Spinal cord (tissue), 10 donors: ENCODE measurements at places on chromosomes 3 and 15.

GRCh38 chr3:42660131-42660715 lies 6.7 kb downstream of the ZBTB47 start:
- no peak for DNase-seq
- H3K4me3 ChIP-seq, result no peak overlapping the region
- peaks cover 50% of the 10 kb centered on the region for H3K4me1 ChIP-seq
- peaks cover 89% of the 10 kb centered on the region for H3K36me3 ChIP-seq
- H3K27ac ChIP-seq, result no peak overlapping the region

DNA sequence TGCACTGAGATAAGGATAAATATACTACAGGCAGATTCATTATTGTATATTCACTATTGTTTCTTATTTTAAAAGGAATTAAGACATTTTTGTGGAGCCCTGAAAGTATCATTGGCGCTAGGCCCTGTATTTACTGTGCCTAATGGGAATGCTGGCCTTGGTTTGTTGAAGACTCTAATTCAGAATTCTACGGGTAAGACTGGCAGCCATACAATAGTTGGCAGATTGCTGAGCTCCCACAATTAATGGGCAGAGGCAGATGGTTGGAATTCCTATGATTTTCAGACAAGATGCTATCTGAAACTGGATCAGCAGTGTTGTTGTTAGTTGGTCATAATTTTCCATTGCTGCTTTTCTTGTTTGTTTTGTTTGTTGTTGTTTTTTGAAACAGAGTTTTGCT lies 14.7 kb downstream of the PGBD4 start:
- H3K4me1 ChIP-seq, result no peaks in the 10 kb centered on the region
- H3K36me3 ChIP-seq, result no peaks in the 10 kb centered on the region
- H3K4me3 ChIP-seq, result no peak overlapping the region
- no peak overlapping the region for H3K27ac ChIP-seq
- no peak for DNase-seq
- no peaks in the 10 kb centered on the region for H3K27me3 ChIP-seq

DNA sequence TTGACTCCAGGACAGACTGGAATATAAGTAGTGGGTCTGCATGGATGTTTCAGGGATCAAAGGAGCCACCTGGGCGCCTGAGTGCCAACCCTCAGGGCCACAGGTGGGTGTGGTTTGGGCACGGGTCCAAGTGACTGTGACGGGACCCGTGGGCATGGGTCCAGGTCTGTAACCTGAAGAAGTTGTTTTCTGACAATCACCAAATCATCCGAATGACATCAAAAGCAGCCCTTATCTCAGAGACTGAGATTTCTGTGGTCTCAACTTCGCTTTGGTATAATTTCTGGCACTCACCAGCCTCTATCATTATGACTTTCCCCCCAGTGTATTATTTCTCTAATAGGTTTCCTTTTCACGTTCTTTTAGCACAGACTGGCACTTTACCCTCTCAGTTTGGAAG lies 24.4 kb downstream of the RLBP1 start:
- peaks cover 34% of the 10 kb centered on the region for H3K36me3 ChIP-seq
- peaks cover 47% of the 10 kb centered on the region for H3K4me1 ChIP-seq
- no peaks in the 10 kb centered on the region for H3K27me3 ChIP-seq
- H3K27ac ChIP-seq, result peak overlapping the region; percentile 98
- no peak overlapping the region for H3K4me3 ChIP-seq

GRCh38 chr3:57093971-57094535 lies 33.6 kb downstream of the SPATA12 start:
- H3K27ac ChIP-seq, result peak overlapping the region; percentile 34
- peaks cover 22% of the 10 kb centered on the region for H3K36me3 ChIP-seq
- no peaks in the 10 kb centered on the region for H3K27me3 ChIP-seq

GRCh38 chr3:106197532-106198194 lies 328.9 kb upstream of the CBLB start:
- no peaks in the 10 kb centered on the region for H3K27me3 ChIP-seq
- H3K36me3 ChIP-seq, result no peaks in the 10 kb centered on the region
- no peak overlapping the region for H3K27ac ChIP-seq
- DNase-seq, result no peak

DNA sequence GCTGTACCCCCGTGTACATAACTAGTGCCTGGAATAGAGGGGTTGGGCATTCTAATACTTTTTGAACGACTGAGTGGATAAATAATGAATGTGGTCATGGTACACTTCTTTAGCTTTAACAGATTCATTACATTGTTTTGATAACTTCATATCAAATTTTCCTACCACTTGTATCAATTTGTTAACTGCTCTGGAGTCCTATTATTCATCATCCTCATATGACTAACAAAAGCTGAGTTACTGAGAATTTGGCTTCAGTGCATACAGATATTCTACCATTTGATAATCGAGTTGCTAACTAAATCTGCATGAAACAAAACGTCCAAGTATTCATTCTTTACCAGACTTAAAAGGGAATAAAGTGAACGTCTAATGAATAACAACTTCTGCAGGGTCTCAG lies 31.7 kb downstream of the FRMD5 start:
- no peaks in the 10 kb centered on the region for H3K27me3 ChIP-seq
- H3K4me1 ChIP-seq, result no peaks in the 10 kb centered on the region
- no peak overlapping the region for H3K4me3 ChIP-seq
- no peak overlapping the region for H3K27ac ChIP-seq
- H3K36me3 ChIP-seq, result no peaks in the 10 kb centered on the region

DNA sequence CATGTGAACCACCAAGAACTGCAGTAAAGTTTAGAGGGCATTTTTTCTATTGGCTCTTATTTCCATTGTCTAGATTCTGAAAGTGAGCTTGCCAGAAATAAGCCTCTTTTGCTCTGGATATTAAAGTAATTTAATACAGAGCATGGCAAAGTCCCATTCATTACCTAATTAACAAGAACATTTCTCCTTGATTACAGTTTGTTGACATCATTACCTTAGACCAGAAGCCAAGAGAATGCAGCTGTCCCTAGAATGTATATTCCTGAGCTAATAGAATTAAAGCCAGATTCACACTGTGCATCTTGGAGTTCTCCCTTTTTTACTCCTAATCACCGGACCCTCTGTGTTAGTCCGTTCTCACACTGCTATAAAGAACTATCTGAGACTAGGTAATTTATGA lies 46.4 kb upstream of the TM4SF4 start:
- no peak overlapping the region for H3K4me3 ChIP-seq
- H3K36me3 ChIP-seq, result no peaks in the 10 kb centered on the region
- no peak for DNase-seq
- no peak overlapping the region for H3K27ac ChIP-seq
- no peaks in the 10 kb centered on the region for H3K4me1 ChIP-seq
- H3K27me3 ChIP-seq, result no peaks in the 10 kb centered on the region

- no peak for DNase-seq
- H3K4me1 ChIP-seq, result no peaks in the 10 kb centered on the region
- H3K4me3 ChIP-seq, result no peak overlapping the region
Observed at GRCh38 chr3:169007145-169007544, 656.4 kb downstream of the MECOM start.

DNA sequence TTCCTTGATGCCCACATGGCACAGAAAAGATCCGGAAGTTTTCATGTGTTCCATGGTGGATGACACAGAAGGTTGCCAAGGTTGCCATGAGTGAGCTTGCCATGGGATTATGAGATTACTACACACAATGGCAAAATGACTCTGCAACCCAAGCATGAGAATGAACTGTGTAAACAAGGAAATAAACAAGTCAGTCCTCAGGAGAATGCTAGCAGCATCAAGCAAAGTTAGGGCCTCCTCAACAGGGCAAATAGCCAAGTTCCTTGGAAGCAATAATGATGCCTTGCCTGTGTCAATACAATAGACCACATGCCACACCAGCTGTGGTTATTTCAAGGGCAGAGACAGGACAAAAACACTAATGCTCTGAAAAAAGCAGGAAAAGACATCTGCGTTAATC lies 41.8 kb downstream of the AQR start:
- H3K4me3 ChIP-seq, result no peak overlapping the region
- H3K4me1 ChIP-seq, result no peaks in the 10 kb centered on the region
- no peaks in the 10 kb centered on the region for H3K27me3 ChIP-seq
- no peak for DNase-seq

GRCh38 chr15:34064438-34064837 lies 25.4 kb upstream of the AVEN start:
- H3K36me3 ChIP-seq, result no peaks in the 10 kb centered on the region
- H3K4me1 ChIP-seq, result peaks cover 3% of the 10 kb centered on the region
- no peaks in the 10 kb centered on the region for H3K27me3 ChIP-seq
- H3K27ac ChIP-seq, result no peak overlapping the region

GRCh38 chr3:71244153-71244825 lies 339.2 kb downstream of the FOXP1 start:
- no peaks in the 10 kb centered on the region for H3K36me3 ChIP-seq
- H3K27ac ChIP-seq, result no peak overlapping the region
- no peak for DNase-seq
- no peaks in the 10 kb centered on the region for H3K27me3 ChIP-seq
- peaks cover 12% of the 10 kb centered on the region for H3K4me1 ChIP-seq
- no peak overlapping the region for H3K4me3 ChIP-seq

DNA sequence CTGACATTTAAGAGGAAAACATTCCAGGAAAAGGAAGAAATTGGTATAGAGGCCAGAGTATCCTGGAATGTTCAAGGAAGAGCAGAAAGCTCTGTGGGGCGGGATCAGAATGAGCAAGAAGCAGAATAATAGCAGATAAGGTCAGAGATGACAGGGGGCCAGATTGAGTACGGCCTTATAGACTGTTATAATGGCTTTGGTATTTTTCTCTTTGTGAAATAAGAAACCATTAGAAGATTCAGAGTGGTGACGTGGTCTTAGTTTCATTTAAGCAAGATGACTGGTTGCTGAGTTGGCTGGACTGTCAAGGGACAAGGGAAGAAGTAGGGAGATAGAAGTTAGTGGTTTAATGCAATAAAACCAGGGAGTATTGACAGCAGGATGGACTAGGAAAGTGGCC lies 218.3 kb upstream of the SOX2 start:
- no peak overlapping the region for H3K27ac ChIP-seq
- no peaks in the 10 kb centered on the region for H3K27me3 ChIP-seq
- H3K4me1 ChIP-seq, result no peaks in the 10 kb centered on the region
- DNase-seq, result no peak
- no peak overlapping the region for H3K4me3 ChIP-seq

GRCh38 chr3:98778852-98779413 lies 15.8 kb downstream of the ST3GAL6 start:
- DNase-seq, result no peak
- no peaks in the 10 kb centered on the region for H3K36me3 ChIP-seq
- H3K4me1 ChIP-seq, result peaks cover 3% of the 10 kb centered on the region
- peak overlapping the region; percentile 87 for H3K27ac ChIP-seq

DNA sequence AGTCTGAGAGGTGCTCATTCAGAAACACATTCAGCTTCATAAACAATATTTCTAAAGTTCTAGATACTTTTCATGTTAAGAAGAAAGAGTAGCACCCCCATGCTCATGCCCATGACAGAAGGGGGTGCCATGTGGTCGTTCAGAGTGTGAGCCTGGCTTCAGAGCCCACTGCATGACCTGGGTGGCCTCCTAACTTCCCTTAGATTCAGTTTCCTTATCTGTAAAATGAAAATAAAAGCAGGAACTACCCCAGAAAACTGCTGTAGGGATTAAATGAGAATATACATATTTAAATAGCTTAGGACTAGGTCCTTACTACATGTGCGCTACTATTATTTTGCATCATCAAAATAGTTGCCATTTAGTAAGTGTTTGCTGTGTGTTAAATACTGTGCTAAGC lies 69.2 kb downstream of the ABHD5 start:
- DNase-seq, result no peak
- no peak overlapping the region for H3K27ac ChIP-seq
- H3K4me3 ChIP-seq, result no peak overlapping the region
- peaks cover 6% of the 10 kb centered on the region for H3K4me1 ChIP-seq
- no peaks in the 10 kb centered on the region for H3K27me3 ChIP-seq
- no peaks in the 10 kb centered on the region for H3K36me3 ChIP-seq

GRCh38 chr15:36499412-36500389 lies 79.7 kb upstream of the CDIN1 start:
- H3K4me1 ChIP-seq, result no peaks in the 10 kb centered on the region
- no peak overlapping the region for H3K27ac ChIP-seq
- H3K4me3 ChIP-seq, result no peak overlapping the region
- peaks cover 4% of the 10 kb centered on the region for H3K27me3 ChIP-seq

DNA sequence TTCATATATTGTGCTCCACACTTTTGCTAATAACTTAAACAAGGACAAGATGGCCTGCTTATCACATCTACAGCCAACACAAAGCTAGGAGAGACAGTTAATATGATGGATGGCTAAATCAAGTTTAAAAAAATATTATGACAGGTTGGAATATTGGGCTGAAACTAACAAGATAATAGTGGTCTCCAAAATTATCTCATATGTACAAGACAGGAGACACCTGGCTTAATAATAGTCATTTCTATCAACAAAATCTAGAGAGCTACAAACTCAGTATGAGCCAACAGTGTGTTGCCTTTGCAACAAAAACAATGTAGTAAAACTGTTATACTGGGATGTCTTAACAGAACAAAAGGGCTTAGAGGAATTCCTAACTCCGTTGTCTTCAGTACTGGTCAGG lies 317.1 kb upstream of the COL8A1 start:
- no peaks in the 10 kb centered on the region for H3K4me1 ChIP-seq
- no peak overlapping the region for H3K4me3 ChIP-seq
- no peak overlapping the region for H3K27ac ChIP-seq
- H3K27me3 ChIP-seq, result no peaks in the 10 kb centered on the region

DNA sequence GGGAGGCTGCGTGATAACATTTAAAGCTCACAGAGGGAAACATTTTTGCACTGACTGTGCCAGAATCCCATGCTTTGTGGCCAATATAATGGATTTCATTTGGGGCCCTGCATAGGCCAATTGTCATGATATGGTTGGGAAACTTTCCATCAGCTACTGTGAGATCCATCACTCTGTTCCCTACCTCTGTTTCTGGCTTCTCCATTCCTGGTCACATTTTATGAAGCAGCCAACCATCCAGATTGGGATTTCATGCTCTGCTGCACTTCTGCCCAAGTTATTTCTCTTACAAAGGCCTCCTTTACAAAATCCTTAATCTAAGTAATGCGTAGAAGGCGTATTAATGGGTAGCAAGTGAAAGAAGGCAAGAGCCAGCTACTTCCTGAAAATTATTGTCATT lies 221.1 kb downstream of the LRTM1 start:
- H3K4me3 ChIP-seq, result no peak overlapping the region
- H3K4me1 ChIP-seq, result no peaks in the 10 kb centered on the region
- DNase-seq, result no peak
- H3K27ac ChIP-seq, result no peak overlapping the region
- H3K36me3 ChIP-seq, result no peaks in the 10 kb centered on the region

- peaks cover 5% of the 10 kb centered on the region for H3K4me1 ChIP-seq
- H3K27me3 ChIP-seq, result peaks cover 15% of the 10 kb centered on the region
- peak within 1 kb of the TSS; percentile 82 for H3K27ac ChIP-seq
- peak; percentile 31 for DNase-seq
- peak within 1 kb of the TSS; percentile 69 for H3K4me3 ChIP-seq
- no peaks in the 10 kb centered on the region for H3K36me3 ChIP-seq
Observed at GRCh38 chr3:86990734-86991481, at the start of gene VGLL3. Gene VGLL3, minus strand, starts transcription at chr3:86991149. Its CDS starts 406 bp downstream, at chr3:86990743.

DNA sequence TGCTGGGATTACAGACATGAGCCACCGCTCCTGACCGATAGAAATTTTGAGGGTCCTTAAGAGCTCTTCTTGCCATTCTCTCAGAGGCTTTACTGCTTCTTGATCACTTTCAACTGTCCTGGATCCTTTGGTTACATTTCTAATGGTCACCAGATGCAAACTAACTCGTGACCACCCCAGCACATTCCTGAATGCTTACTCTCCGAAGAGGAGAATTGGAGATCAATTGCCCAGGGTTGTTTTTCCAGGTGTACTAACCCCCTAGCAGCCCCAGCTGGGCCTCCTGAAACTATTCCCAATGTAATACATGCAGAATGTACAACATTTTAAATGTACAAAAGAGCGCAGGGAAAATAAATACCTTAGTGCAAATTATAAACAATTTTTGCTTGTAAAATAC lies 65.1 kb upstream of the TBL1XR1 start:
- H3K4me1 ChIP-seq, result no peaks in the 10 kb centered on the region
- DNase-seq, result no peak
- no peaks in the 10 kb centered on the region for H3K27me3 ChIP-seq
- H3K27ac ChIP-seq, result no peak overlapping the region
